ENCODE measurements at places on chromosomes 16 and 17. TPM values are rescaled to one million over a fixed set of nuclear protein-coding genes. Genes with fewer than 3 reads are reported as not detected.

- no peak for DNase-seq
These were observed 135.2 kb upstream of the HS3ST3A1 start for GRCh38 chr17:13736916-13737315.

GRCh38 chr16:5706211-5706610 is 608.6 kb upstream of the EEF2KMT start:
- no peak for DNase-seq

DNA sequence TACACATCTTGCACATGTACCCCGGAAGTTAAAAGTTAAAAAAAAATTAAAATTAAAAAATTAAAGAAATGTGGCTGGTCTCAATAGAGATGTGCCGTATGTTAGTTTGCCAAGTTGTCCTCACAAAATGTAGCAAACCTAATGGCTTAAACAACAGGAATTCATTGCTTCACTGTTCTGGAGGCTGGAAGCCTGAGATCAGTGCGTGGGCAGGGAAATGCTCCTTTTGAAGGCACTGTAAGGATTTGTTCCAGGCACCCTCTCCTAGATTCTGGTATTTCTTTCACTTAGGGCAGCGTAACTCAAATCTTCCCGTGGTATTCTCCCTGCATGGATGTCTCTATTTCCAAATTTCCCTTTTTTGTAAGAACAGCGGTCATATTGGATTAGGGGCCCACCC is 32.7 kb upstream of the MON1B start:
- no peak for DNase-seq

- no peak for DNase-seq
These were observed 25.5 kb upstream of the ZNF750 start for GRCh38 chr17:82865274-82865673.

DNA sequence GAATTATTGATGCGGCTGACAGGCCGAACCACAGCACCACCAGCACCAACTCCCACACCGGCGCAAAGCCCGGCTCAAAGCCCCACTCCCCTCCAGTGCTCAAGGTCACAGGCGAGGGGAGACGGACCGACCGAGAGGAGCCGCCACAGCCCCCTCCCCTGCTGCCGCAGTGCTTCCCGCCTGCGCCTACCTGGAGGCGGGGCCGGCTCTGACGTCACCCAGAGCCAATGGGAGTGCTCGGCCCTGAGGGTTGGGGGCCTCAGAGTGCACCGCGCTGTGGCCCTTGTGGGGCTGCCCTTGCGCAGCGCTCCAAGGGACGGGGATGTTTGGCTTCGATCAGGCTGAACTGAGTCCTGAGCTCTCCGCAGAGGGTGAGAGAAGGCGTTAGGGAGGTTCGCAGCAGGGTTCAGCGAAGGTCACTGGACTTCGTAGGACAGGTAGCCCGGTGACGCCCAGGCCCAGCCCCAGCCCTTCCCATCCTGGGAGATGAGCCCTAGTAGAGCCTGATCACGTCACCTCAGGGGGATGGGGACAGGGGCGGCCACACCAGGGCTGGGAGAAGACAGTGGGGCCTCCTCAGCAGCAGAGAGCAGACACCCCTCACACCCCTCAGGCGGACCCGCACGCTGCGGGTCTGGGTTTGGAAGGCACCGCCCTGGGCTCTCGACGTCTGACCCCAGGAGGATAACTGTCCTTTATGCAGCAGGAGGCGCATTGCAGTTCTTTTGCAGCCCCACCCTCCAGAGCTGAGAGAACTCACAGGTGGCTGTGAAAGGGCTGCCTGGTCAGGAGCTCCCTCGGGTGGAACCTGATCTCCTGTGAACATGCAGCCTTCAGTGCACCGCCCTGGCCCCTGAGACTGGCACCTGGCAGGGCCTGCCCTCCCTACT is 1.5 kb downstream of the NDRG4 start:
- DNase-seq: peak; percentile 74

The CACNG3 gene
- polyA plus RNA-seq: 0.07 TPM

GRCh38 chr16:88886420-88886844 is 20.0 kb upstream of the PABPN1L start:
- DNase-seq: no peak

DNA sequence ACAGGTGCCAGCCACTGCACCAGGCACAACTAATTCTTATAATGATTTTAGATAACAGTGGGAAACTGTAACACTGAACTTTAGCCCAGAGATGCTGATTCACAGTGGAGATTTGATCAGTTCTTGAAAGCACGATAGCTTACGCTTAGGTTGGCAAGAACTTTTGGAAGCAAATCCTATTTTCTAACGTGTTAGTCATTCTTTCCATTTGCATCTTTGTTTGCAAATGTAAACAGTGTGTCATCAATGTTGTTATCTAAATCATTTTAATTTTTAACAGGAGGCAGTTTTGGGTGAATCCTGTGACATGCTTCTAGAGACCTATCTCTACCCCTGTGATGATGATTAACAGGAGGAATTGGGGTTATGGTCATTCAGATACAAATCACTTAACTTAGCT is 35.7 kb upstream of the GNA13 start:
- DNase-seq: no peak

The HLF gene
- polyA plus RNA-seq: 1.8 TPM

- DNase-seq: peak; percentile 66
These were observed 11.6 kb upstream of the CMIP start for GRCh38 chr16:81432937-81433557.

- no peak for DNase-seq
These were observed 45.6 kb downstream of the SMPD3 start for GRCh38 chr16:68402748-68403040.

GRCh38 chr17:6592173-6592572 is 35.8 kb upstream of the PITPNM3 start:
- no peak for DNase-seq

- no peak for DNase-seq
These were observed 257.6 kb upstream of the SDK2 start for GRCh38 chr17:73901661-73902415.

The CD300LF gene
- 6.0 TPM for polyA plus RNA-seq

DNA sequence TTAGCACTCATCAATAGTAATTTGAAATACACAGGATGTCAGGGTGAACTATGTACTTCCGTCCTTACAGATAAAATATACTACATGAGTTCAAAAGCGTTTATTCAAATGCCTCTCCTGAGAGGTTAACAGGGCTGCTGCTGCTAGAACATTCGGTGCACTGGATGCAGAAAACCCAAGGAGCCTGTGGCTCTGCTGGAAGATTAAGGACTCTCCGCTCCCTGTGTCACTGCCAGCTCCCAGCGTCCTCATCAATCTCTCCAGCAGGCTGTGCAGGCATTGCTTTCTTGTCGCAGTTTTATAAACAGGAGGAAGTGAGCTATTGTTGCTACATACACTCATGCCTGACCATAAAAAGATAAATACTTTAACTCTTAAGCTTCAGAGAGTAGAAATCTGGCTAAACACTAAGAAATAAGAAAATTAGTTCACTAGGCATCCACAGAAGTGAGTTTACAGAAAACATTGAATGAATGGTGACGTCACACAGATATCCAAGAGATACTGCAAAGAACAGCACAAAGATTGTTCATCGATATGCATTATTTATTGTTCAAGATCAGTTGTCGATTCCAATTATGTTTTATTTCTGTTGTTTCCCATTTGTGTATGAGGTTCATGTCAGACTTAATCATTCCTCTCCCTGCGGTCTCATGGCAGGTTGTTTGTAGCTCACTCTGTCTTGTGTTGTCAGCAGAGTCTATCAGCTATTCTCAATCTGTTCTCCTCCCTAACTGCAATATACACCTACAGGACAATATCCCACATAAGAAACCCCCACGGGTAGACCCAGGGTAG is 127.9 kb upstream of the MON1B start:
- DNase-seq: no peak

- no peak for DNase-seq
These were observed 515 bp downstream of the SUMO2 start for GRCh38 chr17:75182319-75182568.

The MMP2 gene
- 14.3 TPM for polyA plus RNA-seq

- no peak for DNase-seq
These were observed 7.8 kb downstream of the SYCE1L start for GRCh38 chr16:77207030-77207429.

DNA sequence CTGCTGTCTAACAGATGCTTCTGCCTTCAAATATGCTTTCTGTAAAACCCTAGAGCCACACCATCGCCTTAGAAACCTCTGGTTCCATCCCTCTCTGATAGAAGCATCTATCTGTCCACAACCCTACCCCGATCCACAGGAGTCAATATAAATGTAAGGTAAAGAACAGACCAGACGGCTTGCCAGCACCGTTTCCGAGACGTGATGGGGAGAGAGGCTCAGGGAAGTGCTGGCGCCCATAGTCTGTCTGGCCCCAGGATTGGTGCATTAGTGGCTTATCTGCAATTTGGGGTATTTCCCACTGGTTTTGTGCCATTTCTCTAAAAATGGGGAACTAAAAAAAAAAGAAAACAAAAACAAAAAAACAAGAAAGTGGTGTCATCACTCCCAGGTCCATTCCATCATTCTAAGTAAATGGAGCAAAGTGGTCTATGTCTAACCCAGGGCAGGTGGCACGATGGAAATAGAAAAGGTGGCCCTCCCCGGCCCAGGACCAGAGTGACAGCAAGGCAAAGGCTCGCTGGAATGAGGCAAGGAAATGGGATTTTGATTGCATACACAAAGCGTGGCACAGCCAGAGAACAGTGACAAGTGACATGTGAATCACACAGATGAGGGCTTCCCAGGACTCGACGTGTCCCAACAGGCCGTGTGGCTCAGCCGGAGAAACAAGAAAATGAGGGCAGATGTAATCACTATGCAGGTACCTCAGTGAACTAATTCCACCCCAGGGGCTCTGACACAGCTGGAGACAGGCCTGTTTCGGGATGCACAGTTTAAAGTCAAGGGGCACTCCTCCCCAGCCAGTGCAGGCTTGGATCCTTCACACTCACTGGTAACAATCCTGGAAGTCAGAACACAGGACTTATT is 125.6 kb downstream of the GAS7 start:
- DNase-seq: no peak

The CCL1 gene
- 6.2 TPM for polyA plus RNA-seq

- no peak for DNase-seq
These were observed 7.5 kb downstream of the SLC5A11 start for GRCh38 chr16:24853169-24853824.

DNA sequence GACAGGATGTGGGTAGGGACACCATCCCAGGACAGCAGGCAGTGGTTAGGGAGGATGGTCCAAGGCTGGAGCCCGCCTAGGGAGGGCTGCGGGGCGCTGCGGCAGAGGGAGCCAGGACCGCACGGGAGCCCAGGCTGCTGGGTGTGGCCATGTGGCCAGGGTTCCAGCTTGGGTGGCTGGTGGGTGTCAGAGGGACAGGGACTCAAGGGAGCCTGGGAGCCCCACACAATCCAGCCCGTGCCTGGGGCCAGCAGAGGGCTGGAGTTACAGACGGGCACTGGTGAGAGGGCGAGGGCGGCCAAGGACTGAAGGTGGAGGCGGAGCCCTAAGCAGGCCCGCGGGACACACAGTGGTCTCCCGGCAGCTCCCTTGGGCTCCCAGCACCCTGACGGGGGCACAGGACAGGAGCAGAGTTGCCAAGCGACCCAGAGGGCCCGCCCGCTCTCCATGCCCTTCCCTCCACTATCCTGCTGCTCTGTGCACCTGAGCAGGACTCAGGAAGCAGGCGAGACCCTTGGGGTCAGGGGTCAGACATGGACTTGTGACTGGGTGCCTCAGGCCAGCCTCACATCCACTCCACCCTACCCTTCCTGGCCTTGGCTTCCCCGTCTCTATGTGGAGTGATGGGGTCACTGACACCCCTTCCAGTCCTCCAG is 7.1 kb downstream of the MRPL28 start:
- DNase-seq: no peak

GRCh38 chr16:12341423-12341822 is 364.9 kb downstream of the SNX29 start:
- no peak for DNase-seq

The KRT15 gene
- polyA plus RNA-seq: 831 TPM

The ZNF469 gene
- 0.87 TPM for polyA plus RNA-seq

DNA sequence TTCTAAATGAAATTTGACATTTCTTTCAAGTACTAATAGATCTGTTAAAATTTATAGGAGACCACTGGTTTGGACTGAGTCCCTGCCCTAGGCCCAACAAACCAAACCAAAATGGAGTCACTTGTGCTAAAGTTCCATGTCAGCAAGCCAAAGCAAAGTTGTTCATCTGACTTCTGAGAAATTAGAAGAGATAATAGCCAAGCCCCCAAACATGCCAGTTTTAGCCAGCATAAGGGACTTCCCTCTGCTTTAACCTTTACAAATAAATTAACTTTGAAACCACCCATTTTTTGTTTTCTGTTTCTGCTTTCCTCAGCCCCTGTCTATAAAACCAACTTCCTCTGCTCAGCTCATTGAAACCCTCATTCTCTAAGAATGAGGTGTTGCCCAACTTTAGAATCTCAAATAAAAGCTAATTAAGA is 18.9 kb downstream of the CDR2 start:
- no peak for DNase-seq

GRCh38 chr17:77746896-77747554 is 211.5 kb upstream of the TNRC6C start:
- no peak for DNase-seq

The KRT14 gene
- polyA plus RNA-seq: 210 TPM

- no peak for DNase-seq
These were observed 274.6 kb upstream of the HSBP1 start for GRCh38 chr16:83533193-83533592.

GRCh38 chr17:9052921-9053320 is 31.6 kb downstream of the NTN1 start:
- DNase-seq: no peak

GRCh38 chr17:10087355-10087754 is 111.1 kb downstream of the GAS7 start:
- no peak for DNase-seq

The KIF18B gene
- 2.4 TPM for polyA plus RNA-seq

DNA sequence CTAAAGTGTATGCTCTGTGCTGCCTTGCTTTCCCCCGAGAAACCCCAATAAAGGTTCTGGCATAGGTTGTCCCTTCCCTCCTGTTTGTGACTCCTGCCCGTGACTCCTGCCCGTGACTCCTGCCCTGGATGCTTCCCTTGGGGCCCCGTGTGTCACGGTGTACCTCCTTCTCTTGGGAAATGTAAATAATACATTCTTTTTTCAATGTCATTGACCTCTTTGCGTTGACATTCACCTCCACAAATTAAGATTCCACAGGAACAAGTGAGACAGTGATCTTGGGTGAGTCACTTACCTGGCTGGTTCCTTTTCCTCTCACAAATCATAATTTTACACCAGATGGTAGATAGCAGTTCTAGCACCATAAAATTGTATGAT is 632 bp downstream of the CCL15 start:
- no peak for DNase-seq

GRCh38 chr16:17235147-17235815 is 235.5 kb downstream of the XYLT1 start:
- no peak for DNase-seq

- no peak for DNase-seq
These were observed 5.8 kb upstream of the HBZ start for GRCh38 chr16:146646-147045.

The DYNLRB2 gene
- 10.2 TPM for polyA plus RNA-seq

The NUPR1 gene
- 294 TPM for polyA plus RNA-seq
